Stimulated activated naive CD4-positive, alpha-beta T cell (primary cell): ENCODE measurements at places on chromosomes 11 and 22.

- no peak for DNase-seq
Observed at GRCh38 chr11:62817129-62817528, 11.9 kb upstream of the NXF1 start.

GRCh38 chr11:17694494-17695110, 24.8 kb upstream of the MYOD1 start:
- no peak for DNase-seq

GRCh38 chr11:28984231-28984630, 876.0 kb downstream of the METTL15 start:
- DNase-seq, result no peak

DNA sequence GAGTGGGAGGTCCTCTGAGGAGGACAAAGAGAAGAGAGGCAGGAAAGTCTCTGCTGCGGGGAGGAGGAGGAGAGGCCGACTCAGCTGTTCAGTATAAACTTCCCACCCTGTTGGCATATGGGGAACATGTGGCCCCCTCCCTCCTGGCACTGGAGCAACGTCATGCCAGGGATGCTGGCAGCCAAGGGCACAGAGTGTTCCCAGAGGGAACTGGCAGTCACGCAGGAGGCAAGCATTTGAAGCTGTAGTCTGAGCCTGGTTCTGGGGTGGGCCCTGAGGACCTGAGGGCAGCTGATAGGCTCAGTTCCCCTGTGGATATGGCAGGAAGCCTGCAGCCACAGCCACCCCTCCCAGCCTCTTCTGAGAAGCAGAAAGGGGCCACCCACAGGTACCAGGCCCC, 67.1 kb upstream of the TSPAN18 start:
- DNase-seq, result no peak

- no peak for DNase-seq
Observed at GRCh38 chr11:131829725-131830124, 459.3 kb downstream of the NTM start.

DNA sequence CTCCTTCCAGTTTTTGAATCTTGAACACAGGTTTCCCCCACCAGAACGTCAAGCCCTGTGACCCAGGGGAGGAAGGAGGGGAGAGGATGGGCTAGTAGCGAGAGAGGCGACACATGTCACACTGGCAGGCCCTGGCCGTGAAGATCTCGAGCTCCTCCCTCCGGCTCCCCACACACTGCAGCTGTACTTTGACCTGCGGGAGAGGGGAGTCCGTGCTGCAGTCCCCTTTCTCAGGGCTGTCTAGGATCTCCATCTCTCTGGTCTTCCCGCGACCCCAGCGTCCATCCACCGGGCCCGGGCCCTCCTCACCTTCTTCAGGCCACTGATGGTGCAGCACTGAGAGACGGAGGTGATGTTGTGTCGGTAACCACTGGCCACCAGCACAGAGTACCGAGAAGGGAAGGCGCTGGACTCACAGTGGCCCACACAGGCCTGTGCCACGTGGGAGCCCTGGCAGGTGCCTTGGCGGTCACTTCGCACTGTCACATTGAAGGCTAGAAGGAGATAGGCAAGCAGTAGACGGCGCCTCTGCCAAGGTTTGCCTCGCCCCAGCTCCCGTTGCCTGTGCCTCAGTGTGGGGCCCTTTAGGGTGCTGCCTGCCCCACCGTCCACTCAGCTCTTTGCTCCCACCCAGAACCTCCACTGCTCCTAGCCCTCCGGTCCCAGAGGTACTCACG, 873 bp downstream of the GPHA2 start:
- no peak for DNase-seq

DNA sequence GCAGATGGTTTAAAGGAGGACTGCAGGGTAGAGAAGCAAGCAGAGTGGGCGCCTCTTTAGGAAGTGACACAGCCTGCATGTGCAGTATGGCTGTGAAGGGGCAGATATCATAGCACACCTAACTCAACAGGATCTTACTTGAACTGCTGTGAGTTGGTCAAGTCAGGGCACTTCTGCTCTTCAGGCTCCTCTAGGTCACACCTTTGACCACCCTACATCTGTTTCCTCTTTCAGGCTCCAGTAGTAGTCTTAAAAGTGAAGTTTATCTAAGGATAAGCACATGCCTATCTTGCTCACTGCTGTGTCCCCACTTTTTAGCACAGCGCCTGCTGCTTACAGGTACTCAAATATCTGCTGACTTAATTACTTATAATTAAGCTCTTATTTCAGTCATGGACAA, 6.5 kb downstream of the MRPL16 start:
- no peak for DNase-seq

- DNase-seq, result no peak
Observed at GRCh38 chr11:41414771-41415440, 44.5 kb downstream of the LRRC4C start.

- no peak for DNase-seq
Observed at GRCh38 chr11:1807264-1807995, 27.4 kb upstream of the SYT8 start.

- DNase-seq, result no peak
Observed at GRCh38 chr11:125925804-125926203, 20.0 kb upstream of the VSIG10L2 start.

- DNase-seq, result no peak
Observed at GRCh38 chr22:50303515-50303847, 4.0 kb downstream of the PLXNB2 start.

- DNase-seq, result no peak
Observed at GRCh38 chr11:68309621-68310185, 2.7 kb upstream of the LRP5 start.

DNA sequence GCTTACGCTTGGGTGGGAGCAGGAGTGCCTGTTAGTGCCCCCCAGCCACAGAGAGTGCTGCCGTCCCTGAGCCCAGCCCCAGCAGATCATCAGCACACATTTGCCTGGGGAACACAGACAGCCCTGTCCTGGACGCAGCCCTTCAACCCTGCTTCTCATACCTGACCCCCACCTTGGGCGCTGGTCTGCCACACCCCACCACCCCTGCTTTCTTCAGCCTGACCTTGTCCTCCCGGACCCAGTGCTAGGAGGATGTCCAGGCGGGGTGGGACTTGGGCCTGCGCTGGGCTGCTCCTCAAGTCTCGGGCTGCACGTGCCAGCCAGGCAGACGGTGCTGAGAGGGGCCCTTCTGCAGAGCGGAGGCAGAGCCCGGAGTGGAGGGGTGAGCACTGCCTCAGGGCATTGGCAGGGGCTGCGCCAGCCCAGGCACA, 119.2 kb downstream of the KCNQ1OT1 start:
- no peak for DNase-seq

- DNase-seq, result no peak
Observed at GRCh38 chr11:74024261-74025029, 15.6 kb upstream of the UCP3 start.

- no peak for DNase-seq
Observed at GRCh38 chr11:70771099-70771885, 373.0 kb downstream of the CTTN start.

DNA sequence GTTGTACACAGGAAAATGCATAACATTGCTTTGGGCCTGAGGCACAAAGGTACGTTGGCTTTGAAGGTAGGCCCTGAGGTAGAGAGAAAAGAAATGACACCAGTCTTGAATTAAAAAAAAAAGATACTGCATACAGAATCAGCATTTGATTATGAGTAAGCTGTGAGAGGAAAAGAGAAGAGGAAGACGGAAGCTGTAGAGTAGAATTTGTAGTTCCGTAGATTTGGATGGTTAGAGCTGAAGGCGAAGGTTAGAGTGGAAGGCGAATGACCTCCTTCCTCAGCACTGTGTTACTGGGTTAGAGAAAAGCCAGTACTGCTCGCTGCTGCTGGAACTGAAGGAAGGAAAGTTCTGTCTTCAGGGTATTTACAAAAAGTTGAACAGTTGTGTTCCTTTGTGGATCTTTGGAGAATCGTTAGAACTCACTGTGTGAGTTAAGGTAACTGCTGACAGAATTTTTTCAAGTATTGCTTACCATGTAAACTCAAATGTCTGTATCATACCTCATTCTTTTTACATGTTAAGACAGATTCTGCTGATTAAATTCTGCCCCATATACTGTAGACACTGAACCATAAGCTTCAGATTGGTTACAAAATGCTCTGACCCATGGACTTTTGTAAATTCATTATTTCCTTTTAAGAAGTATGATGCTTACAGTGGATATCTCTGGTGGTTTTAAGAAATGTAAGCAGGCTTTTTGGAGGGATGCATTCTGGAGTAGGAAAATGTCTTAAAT, 50.2 kb downstream of the MCAM start:
- no peak for DNase-seq

DNA sequence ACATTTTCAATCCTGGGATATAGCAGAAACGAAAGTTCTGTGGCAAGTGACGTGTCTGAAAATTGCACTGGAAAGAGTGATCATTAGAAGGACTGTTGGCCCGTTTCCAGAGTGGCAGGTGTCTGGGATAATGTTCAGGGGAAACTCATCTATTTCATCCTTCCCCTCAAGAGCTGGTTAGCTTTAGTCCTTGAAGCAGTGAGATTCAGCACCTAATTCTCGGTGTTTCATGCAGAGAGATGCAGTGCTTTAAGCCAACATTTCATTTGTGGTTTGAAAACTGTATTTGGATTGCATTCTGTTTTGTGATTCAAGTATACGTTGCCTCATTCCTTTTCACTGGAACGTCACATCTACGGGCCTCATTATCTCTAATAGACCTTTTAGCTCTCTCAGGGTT, 205.0 kb upstream of the RAG2 start:
- DNase-seq, result no peak

GRCh38 chr11:28759311-28759710, 651.1 kb downstream of the METTL15 start:
- DNase-seq, result no peak

- no peak for DNase-seq
Observed at GRCh38 chr11:45166604-45166897, 20.1 kb downstream of the PRDM11 start.

DNA sequence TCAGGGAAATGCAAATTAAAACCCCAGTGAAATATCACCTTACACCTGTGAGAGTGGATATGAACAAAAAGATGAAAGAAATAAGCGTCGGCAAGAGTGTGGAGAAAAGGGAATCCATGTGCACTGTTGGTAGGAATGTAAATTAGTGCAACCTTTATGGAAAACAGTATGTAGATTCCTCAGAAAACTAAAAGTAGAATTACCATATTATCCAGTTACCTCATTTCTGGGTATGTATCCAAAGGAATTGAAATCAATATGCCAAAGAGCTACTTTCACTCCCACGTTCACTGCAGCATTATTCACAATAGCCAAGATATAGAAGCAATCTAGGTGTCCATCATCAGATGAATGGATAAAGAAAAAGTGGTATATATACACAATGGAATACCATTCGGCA, 246.0 kb upstream of the ARHGAP20 start:
- no peak for DNase-seq

- peak; percentile 45 for DNase-seq
Observed at GRCh38 chr22:20131597-20131858, at the start of gene ZDHHC8. TSS of gene ZDHHC8 (plus strand) at chr22:20131804. CDS start at chr22:20131948, 144 bp downstream.

DNA sequence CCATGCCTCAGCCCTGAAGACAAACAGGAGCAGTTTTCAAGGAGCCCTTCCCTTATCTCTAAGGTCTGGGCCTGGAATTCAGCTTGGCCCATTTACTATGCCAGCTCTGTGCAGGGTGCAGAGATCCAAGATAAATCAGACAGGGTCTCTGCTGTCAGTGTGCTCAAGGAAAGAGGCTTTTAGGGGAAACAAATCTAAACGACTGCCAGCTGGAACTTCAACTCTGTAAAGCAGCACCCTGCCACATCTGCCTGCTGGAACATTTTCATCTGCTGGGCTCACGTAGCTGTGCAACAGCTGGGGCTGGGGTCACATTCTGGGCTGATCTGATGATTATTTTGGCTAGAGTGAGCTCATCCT, 19.8 kb upstream of the EHF start:
- no peak for DNase-seq

DNA sequence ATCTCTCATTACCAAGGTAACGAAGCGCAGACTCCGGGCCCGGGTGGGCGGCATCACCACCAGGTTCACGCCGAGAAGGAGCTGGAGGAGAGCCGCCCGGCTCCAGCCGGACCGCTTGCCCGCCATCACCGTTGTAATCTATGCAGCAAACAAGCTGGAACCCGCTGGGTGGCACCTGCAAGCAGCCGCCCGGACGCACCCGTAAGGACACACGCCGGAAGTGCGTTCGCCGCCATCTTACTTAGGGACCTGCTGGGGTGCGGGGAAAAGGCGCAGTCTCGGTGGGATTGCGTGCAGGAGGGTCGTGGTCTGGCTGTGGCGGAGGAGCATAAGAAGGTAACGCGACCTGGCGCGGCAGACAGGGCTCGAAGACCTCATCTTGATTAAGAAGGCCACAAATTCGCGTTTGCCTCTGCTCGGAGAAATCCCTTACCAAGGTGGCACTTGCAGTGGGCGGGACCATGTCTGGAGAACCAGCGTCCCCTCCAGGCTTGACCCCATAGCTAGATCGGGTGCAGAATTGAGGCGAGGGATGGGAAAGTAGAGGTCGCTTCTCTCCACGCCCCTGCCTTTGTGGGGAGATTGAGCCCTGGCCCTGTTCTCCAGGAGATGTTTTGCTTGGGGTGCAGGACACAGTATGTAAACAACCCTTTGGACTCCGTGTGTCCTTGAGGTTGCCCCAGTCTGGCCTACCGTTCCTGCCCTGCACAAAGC, at the start of gene ACP2:
Gene ACP2 (minus strand): TSS at position 151 of the 714 bp plus-strand sequence. CDS start 25 bp downstream, at position 126.
- peak; percentile 78 for DNase-seq

GRCh38 chr11:65500387-65501185, 1.7 kb downstream of the MALAT1 start:
- no peak for DNase-seq

GRCh38 chr22:39994566-39995392, at the start of gene FAM83F:
TSS of gene FAM83F (plus strand) at chr22:39994954. CDS start at chr22:39995043, 89 bp downstream.
- DNase-seq, result peak; percentile 27

DNA sequence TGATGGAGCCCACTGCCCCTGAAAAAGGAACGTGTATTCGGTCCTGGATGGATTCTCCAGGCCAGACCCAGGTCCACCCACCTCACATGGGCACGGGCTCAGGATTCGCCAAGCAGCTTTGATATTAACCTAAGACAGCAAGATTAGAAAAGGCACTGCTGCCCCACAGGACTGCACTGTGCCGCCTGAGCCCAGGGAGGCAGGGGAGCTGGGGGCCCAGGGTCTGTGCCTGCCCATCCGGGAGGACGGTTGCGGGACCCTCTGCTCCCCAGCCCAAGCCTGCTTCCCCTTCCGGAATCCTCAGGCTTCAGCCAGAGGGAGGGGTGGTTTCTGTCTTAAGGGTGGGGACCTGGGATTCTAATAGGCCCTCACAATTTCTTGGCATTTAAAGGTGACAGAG, 13.5 kb upstream of the VSIG10L2 start:
- DNase-seq, result no peak

DNA sequence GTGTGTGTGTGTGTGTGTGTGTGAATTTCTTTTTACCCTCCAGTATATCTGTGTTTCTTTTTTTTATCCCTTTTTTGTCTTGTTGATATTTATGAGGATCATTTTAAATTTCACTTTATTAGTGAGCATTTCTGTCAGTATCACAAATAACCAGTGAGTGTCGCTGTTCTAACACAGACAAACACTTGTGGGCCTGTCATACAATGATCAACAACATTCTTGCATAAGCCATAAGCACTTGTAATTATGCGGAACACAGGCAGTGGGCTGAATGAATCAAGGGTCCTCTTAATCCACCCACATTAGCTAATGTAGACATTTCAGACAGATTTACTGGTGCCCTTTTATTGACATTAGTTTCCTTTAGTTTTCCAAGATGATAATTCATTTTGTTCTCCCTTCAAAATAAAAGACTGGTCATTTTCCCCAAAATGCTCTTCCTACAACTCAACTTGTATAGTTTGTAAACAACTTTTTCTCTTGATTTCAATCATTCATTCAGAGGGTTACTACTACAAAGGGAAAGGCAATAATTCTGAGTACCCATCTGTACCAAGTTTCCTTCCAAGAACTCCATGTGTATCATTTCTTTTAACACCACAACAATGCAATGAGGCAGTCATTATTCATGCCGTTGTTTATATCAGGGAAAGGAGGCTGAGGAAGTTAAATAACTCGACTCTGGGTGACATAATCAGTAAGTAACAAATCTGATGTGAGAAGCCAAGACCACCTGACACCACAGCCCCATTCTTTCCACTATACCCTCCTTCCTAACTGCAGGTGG, 34.5 kb upstream of the ANO3 start:
- no peak for DNase-seq
